ENCODE measurements at places on chromosomes 5 and 9.
A peak's percentile ranks its signal among the peaks of the same experiment; 100 is the strongest.

DNA sequence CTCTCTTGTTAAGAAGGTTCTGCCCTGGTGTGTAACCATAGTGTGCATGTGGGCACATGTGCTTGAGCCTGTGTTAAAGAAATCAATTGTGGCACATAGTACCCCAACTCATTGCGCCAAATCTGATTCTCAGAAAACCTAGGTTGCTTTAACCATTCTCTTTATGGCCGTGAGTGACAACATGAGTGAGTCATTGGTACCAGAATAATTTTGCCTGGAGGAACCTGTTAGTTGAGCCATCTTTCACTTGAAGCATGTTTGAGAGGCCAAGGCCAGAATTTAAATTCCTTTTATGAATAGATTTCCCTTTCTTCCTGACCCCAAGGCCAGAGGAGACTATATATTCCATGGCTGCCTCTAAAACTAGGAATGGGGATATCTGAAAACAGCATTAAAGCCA, 35.2 kb upstream of the SLC36A2 start:
- DNase-seq = no peak

DNA sequence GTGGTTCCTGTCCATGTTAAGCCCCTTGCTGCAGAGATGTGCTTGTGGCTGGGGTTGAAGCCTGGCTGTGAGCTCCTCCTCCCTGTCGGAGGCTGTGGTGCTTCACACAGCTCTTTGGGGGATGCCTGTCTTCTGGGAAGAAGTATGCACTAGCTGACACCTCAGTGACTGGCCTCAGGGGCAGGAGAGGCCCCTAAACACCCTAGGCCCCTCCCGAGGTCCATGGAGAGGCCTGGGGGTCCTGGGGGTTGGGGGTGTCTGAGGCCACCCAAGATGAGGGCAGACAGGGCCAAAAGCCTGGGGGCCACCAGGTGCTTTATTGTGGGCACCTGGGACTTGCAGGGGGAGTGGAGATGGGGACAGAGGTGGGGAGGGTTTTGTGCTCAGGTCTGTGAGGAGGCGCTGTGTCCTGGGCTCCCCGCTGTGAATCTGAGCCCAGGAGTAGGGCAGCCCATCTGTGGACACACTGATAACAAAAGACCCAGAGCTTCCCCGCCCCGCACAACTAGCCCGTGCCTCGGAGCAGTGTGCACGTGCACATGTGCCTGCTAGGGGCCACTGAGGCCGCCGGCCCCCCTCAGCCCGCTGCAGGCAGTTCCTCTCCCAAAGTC, 92.0 kb downstream of the PHF2 start:
- DNase-seq = peak; percentile 94

- no peak for DNase-seq
Measured at GRCh38 chr5:55708732-55709131, 3.4 kb downstream of the SLC38A9 start.

GRCh38 chr9:124259158-124259808, 1.5 kb downstream of the NEK6 start:
- DNase-seq = no peak

- DNase-seq = no peak
Measured at GRCh38 chr5:139023286-139023685, 148.2 kb upstream of the LRRTM2 start.

GRCh38 chr5:107671742-107672210, 1.0 kb upstream of the EFNA5 start:
- no peak for DNase-seq

DNA sequence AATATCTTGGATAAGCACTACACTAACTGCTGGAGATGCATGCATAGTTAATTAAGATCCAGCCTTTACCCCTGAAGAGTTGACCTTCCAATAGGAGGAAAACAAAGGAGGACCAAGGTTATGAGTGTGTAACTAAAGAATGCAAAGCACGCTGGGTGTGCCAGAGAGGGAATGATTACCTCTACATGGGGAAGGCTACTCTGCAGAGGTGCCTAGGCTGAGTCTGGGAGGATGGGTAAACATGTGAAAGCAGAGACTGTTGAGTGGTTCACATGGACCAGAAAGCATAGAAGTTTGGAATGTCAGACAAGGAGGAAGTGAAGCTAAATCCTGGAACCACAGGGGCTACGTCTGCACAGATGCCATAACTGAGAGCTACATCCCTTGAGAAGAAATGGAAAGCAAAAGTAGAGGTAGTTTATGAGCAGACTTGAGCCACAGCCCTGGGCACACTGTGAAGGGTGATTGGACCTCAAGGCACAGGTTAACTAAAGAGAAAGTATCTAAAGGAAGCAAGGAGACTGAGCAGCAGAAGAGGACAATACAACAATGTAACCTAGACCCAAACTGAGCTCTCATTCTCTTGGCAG, 176.2 kb downstream of the DENND1A start:
- no peak for DNase-seq

DNA sequence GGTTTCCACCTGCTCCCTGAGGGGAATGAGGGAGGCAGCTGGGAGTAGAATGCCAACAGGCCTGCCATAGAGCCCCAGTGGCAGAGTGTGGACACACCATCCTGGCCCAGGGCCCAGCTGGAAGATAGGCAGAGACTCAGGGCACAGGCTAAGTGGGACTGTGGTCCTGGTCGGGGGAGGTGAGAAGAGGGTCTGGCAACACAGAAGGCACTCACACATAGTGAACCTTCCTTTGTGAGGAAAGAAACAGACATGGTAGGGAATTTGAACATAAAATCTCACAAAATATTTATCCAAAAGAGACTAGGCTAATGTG, 41.2 kb downstream of the WDR36 start:
- no peak for DNase-seq

DNA sequence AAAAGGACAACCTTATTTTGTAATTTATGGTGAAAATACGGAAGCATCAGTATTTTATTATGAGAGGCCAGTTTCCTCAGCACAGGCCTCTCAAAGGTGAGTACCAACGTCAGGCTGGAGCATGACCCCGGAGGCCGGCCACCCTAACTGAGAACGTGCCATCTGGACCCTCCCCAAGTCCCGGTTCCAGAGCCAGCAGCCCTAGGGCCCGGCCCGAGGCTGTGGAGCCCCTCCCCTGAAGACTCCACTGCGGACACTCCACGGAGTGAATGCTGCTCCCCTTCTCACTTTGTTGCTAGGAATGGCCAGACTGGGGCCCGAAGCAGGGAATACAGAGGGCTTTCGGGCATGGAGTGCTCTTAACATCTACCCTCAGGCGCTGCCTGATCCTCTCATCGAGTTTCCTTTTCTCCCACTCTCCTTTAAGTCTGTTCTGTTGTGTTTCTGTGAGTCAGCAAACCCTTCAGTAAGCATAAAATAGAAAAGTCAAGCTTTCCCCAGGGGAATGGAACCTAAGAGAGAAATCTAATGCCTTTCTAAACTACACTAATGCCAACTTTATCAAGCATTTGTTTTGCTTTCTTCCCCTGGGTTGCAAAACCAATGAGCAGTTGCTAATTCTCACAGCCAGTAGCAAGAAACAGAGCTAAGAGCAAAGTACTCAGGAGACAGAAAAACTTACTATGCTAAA, 4.5 kb downstream of the BRD9 start:
- no peak for DNase-seq

- DNase-seq = no peak
Measured at GRCh38 chr5:42940853-42941252, 99.3 kb downstream of the ANXA2R start.

- no peak for DNase-seq
Measured at GRCh38 chr5:22594491-22594890, 258.7 kb downstream of the CDH12 start.

- DNase-seq = no peak
Measured at GRCh38 chr9:95920017-95920416, 44.5 kb downstream of the ERCC6L2 start.

DNA sequence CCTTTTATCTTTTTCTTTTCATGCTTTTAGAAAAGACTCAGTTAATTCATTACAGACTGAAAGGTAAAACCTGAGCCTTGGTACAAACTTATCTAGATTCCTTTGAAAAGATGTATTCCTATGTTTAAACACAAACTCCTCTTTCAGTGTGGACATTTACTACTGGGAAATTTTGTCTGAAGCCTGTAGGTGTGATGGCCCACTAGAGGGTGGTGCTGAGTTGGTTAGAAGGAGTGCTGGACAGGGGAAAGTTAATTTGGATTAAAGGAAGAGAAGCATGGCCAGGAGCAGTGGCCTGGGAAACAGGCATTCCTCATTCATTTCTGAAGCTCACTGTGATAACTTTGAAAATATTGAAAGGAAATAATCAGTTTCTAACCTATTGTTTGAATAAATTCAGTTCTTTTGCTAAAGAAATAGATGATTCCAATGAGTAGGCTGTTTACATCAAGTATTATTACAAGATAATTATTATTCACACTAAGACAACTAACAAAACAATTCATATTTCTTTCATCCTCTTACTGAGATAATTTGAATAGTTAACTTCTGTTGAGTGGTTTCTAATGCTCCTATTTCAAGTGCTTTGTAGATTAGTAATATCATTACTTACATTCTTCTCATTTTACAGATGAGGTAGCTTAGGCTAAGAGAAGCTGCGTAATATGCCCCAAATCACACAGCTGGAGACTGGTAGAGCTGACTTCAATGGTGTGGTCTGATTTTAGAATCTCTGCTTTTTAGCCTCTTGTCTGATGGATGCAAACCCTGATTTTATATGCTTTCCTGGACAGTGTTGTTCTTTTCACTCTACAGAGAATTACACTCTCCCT, 150.9 kb downstream of the ADGRV1 start:
- DNase-seq = peak; percentile 57

DNA sequence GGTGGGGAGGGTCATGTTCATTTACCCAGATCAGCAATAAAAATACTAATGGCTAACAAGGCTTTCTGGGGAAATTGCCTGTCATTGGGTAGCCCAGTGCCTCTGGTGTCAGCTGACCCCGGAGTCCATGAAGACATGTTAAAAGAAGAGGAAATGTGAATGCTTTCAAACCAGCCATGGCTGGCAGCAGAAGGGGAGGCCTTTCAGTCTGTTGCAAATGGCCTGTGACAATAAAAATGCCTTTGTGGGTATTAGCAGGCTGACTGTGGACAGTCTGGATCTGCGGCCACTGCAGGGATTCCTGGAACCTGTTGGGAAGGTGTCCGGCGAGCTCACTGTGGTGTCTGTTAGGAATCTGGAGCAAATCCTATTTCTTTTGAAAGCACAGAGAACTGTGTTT, 7.5 kb downstream of the ABL1 start:
- no peak for DNase-seq

DNA sequence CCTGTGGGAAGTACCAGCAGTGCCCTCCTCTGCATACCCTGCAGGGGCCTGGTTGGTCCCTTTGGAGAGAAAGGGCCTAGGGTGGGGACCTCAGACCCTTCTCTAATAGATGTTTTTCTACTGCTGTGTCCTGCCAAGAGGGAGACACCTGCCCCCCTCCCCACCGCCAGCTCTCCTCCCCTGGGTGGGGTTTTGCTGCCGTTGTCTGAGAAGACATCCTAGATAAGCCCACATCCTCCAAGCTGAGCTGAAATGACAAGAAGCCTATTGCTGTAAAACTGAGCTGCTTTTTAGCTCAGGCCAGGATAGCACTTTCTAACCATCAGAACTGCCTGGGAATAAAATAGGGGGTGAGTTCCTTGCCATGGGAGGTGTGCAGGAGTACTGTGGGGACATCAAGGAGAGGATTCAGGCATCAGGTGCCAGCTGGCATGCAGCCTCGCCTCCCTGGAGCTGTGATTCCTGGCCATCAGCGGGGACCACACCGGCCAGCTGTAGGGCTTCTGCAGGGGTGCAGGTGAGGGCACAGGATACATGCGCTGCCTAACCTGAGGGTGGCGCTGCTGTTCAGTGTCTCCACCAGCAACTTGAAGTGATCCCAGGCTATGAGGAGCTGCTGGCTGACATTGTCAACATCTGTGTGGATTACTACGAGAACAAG, 37.9 kb downstream of the CYFIP2 start:
- peak; percentile 18 for DNase-seq

DNA sequence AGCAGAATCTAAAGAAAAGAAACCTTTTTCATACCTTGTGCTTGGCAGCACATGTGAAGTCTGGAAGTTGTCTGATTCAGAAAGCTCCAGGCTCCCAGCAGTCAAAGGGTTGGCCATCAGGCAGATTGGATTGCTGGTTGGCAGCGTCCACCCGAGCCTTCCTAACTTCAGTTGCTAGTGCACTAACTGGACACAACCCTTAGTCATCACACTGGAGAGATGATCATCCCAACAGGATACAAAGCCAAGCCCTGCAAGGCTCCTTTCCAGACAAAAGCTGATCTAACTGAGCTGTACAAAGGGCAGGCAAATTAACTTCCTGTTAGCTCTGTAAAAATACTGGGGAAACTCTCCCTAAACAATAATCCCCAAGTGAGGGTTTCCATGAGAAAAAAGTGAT, 185.6 kb downstream of the SNX18 start:
- DNase-seq = no peak

DNA sequence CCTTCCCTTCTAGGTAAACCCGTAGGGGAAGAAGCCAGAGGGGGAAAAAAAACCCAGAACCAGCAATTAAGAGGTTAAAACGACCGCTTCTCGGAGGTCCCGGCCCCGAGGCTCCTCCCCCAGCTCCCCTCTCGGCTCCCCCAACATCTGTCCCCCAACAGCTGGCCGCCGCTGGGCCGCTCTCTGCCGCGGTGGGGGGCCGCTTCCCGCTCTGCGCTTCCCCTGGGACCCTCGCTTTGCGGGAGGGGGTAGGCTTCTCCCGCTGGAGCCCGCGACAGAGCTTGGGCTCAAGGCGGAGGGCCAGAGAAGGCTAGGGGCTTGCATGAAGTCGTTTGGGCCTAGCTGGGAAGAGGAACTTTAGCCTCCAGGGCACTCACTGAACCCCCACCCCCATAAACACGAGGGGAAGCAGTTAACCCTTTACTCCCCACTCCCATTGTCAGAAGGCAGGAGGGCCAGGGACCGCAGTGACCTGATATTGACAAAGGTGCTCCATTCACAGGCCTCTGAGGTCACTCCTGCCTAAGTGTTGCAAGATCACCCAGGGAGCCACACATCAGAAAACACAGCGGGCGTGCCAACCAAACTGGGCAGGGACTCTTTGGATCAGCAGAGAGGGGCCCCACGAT, 7.5 kb downstream of the LHX6 start:
- DNase-seq = no peak

DNA sequence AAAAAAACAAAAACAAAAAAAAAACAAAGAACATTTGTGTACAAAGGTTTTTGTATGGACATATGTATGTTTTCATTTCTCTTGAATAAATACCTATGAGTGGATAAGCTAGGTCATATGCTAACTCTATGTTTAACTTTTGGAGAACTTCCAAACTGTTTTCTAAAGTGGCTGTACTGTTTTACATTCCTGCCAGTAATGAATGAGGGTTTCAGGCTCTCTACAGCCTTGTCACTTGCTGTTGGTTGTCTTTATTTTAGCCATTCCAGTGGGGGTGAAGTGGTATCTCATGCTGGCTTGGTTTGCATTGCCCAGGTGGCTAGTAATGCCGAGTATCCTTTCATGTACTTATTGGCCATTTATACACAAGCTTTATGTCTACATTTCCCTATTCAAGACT, 9.1 kb upstream of the TRIO start:
- no peak for DNase-seq

GRCh38 chr5:32474209-32474854, 29.8 kb upstream of the ZFR start:
- no peak for DNase-seq

- DNase-seq = no peak
Measured at GRCh38 chr5:33997331-33997983, 10.4 kb downstream of the AMACR start.
